Cardiac muscle cell (in vitro differentiated cells and primary cell): ENCODE measurements at places on chromosomes 6 and 20. TPM values are rescaled to one million over a fixed set of nuclear protein-coding genes. Genes with fewer than 3 reads are reported as not detected.

The CHRNA4 gene
- polyA plus RNA-seq, result not detected in 2 replicates

The CCDC28A gene
- polyA plus RNA-seq, result 15.2 and 17.9 TPM in 2 replicates

DNA sequence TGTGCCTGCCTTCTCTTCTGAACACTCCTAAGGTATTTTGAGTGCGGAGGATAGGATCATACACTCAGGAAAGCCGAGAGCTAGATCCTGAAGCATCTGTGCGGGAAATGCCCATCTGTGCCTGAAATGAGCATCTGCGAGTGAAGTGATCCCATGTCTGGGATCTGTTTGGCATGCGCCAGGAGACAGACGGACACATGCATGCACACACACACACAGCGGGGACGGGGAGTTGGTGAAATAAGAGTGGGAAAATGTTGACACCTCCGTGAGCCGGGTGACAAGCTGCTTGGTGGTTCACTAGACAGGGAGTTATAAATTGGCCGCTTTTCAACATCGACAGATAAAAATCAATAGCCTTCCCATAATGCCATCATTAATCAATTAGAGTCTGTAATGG is 13.8 kb downstream of the SYNJ2 start:
- DNase-seq, result no peak

GRCh38 chr20:31551163-31552081 is 37.2 kb downstream of the HM13 start:
- no peak for DNase-seq

- no peak for DNase-seq
Observed at GRCh38 chr20:37528446-37529213, 954 bp upstream of the BLCAP start.
